ENCODE measurements at places on chromosomes 6 and 20.

DNA sequence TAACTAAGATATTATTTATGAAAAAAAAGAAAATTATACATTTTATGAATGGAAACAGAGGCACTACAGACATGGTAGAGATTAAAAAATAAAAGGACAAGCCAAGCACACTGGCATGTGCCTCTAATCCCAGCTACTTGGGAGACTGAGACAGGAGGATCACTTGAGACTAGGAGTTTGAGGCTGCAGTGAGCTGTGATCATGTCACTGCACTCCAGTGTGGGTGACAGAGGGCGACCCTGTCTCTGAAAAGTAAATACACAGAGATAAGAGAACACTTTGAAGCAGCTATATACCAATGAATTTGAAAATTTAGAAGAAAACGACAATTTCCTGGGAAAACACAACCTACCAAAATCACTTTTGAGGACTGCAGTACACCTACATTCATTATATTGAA, 47.4 kb upstream of the TFAP2C start:
- DNase-seq = no peak

GRCh38 chr20:8049310-8049709, 29.7 kb upstream of the TMX4 start:
- DNase-seq = no peak

GRCh38 chr6:112130878-112131277, 43.5 kb downstream of the FAM229B start:
- no peak for DNase-seq

- DNase-seq = no peak
Measured at GRCh38 chr6:143949962-143950361, 58.1 kb downstream of the PLAGL1 start.

DNA sequence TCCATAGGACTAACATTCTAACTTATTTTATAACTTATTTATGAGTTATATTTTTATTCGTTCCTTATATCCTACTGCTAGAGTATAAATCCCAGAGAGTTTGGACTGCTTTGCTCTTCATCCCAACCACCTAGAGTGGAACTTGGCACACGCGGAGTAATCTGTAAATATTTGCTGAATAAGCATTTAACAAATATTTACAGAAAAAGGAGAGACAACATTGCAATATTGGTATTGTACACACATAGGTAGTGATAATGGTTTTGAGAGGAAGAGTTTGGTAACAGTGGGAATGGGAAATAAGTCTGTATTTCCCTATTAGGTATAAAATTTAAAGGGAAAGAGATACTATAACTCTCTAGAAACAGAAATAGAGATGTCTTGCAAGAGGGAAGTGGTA, 634.8 kb upstream of the CITED2 start:
- no peak for DNase-seq

DNA sequence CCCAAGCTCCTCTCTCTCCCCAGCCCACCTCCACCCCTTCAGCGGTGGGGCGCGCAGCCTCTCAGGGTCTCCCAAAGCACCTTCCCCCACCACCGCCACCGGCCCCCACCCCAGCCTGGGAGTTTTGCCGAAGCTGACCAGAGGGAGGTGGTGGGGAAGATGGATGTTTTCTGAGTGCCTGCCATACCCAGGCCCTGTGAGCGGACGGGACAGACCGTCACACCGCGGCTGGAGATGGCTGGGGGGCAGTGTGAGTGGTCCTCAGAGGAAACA, 5.7 kb downstream of the C20orf204 start:
- peak; percentile 75 for DNase-seq

GRCh38 chr6:139112146-139112545, 22.7 kb upstream of the HECA start:
- DNase-seq = no peak

DNA sequence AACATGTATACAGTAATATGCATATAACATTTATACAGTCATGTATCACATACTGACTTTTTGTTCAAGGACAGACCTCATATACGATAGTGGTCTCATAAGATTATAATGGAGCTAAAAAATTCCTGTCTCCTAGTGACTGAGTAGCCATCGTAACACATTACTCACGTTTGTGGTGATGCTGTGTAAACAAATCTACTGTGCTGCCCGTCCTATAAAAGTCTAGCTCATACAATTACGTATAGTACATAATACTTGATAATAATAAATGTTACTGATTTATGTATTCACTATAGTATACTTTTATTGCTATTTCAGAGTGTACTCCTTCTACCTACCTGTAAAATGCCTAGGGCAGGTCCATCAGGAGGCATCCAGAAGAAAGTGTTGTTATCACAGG, 17.4 kb downstream of the SERAC1 start:
- no peak for DNase-seq

DNA sequence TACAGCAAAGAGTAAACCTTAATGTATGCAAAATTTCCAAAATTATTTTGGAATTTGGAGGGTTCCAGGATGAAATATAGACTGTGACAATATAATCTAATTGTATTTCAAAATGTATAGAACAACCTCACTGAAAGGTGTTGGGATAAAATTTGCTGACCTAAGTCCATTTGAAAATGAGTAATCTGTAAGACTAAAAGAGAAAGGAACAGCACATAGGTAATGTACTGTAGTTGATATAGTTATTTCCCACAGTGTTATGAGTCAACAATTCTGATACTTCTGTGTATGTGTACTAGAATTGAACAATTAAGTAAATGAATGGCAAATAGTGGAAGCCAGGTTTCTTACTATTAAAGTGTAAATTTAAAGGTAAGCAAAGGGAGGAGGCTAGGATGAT, 23.8 kb upstream of the ELOVL4 start:
- DNase-seq = no peak

GRCh38 chr6:161038229-161039031, 46.9 kb downstream of the MAP3K4 start:
- DNase-seq = no peak

GRCh38 chr6:14224359-14225103, 107.0 kb downstream of the CD83 start:
- DNase-seq = no peak

DNA sequence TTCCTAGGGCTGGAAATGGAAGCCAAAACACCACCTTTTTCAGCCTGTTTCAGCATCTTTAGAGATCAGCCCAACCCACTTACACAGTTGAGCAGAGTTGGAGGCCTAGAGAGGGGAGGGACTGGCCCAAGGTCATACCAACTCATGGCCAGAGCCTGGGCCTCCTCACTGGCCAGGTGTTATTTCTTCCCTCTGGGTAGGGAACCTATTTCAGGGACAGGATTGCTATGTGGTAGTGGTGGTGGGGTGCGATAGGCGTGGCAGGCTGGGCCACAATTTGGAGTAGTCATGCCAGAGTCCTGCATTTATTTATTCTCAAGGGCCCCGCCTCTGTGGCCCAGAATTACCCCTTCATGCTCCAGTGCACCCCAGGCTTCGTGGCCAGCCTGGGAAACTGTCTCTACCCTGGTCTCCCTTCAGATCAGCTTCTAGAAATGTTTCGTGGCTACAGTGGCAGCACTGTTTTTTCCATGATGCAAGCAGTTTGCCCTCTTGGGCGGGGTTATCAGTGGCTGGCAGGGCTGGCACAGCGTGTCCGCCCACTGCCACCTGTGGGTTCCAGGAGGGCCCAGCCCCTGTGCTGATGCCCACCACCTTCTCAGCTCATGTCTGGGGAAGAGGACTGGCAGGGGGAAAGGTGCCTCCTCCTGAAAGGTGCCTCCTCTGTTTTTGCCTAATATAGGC, 6.2 kb downstream of the VEGFA start:
- DNase-seq = peak; percentile 55

DNA sequence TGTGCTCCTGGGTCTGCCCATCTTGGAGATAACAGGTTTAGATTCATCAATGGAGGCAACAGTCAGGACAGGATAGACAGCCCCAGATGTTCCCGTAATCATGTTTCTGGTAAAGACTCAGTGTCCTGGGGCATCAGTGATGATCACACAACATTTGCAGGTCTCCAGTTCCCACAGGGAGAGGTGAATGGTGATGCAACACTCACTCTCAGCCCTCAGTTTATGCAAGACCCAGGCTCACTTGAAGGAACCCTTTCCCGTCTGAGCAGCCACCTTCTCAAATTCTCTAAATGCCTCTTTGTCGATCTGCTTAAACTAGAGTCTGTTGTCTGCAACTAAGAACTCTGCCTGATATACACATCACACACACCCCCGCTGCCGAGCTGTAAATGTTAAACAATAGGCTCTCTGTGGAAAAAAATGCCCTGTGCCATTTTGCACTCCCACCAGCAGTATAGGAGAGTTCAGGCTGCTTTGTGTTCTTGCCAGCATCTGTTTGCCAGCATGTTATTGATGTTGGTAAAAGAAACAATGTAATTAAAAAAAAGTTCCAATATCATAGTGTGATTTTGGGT, 30.1 kb upstream of the SCP2D1 start:
- no peak for DNase-seq

All from spleen (tissue), 13 donors.